ENCODE measurements at places on chromosomes 6 and 20.

- DNase-seq: no peak
Measured at GRCh38 chr6:81984599-81984998, 232.1 kb upstream of the TENT5A start.

DNA sequence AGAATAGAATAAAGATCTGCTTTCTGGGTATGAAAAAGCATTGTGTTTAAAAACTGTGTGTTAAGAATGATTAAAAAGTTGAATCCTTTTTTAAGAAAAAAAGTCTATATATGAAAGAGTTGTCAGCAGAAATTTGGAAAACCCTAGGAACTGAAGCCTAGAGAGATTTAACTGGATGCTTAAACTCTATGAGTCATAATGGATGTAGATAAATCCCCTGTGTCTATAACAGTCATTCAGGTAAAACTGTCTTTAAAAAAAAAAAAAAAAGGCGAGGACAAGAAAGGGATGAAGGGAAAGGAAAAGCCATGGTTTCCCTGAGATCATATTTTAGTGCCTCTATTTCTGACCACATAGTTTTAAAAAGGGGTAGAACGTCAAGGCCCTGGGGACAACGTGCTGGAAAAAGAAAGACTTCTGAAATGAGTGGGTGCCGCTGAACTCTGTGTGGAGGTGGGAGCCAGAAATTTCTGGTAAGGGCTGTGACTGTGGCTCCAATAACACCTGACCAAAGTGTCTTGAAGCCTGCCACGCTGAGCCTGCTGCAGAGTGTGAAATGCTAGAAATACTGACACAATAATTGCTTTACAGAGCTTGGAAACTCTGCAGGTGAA lies 302.6 kb upstream of the ARID1B start:
- DNase-seq: no peak

DNA sequence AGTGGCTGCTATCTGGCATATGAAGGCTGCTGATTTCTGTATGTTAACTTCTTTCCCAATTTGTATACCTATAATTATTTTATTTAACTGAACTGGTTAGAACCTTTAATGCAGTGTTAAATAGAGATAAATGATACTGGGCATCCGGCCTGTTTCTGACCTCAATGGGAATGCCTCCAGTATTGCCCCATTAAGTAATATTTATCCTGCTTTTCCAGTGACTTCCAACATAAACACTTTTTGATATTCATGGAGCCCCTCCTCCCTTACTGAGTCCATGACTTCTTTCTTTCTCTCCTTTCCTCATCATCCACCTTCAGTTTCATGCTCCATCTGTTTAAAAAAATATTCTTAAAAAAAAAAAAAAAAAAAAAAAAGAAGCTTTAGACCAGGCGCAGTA lies 8.8 kb downstream of the TRIM27 start:
- DNase-seq: no peak

- DNase-seq: peak; percentile 71
Measured at GRCh38 chr6:11092668-11093375, 812 bp upstream of the SMIM13 start.

DNA sequence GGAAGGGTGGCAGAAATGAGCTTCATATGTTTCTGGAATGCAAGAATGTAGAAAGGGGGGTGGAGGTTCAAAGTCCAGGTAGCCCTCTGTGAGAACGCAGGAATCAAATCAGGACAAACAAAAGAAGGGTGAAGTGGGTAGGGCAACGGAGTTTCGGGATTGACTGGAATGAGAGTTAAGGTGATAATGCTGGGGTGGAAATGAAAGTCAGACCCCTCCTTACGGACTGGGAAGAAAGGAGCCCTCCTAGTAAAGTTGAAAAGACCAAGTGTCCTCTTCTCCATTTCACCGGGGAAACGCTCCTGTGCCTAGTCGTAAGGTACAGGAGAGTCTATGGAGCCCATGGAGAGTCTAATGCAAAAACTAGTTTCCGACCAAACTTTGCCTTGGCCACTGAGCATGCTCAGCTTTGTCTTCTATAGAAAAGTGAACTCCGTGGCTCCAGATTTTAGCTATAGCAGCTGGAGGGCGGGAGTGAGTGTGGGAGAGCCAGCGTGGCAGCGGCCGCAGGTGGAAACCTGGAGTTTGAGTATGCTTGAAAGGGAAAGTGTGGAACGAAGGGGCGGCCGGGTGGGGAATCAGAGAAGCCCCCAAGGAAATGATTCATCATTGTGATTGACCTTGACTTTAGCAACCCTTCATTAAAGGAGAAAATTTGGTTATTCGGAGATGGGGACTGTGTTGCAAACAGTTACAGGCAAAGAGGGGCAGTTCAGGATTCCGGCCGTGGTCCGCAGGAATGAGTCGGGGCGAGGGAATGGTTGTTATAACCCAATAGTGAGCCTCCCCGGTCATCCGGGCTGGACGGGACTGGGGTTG lies 1.3 kb upstream of the LRRC1 start:
- DNase-seq: peak; percentile 42

- no peak for DNase-seq
Measured at GRCh38 chr20:2602046-2602735, 50.2 kb upstream of the NOP56 start.

DNA sequence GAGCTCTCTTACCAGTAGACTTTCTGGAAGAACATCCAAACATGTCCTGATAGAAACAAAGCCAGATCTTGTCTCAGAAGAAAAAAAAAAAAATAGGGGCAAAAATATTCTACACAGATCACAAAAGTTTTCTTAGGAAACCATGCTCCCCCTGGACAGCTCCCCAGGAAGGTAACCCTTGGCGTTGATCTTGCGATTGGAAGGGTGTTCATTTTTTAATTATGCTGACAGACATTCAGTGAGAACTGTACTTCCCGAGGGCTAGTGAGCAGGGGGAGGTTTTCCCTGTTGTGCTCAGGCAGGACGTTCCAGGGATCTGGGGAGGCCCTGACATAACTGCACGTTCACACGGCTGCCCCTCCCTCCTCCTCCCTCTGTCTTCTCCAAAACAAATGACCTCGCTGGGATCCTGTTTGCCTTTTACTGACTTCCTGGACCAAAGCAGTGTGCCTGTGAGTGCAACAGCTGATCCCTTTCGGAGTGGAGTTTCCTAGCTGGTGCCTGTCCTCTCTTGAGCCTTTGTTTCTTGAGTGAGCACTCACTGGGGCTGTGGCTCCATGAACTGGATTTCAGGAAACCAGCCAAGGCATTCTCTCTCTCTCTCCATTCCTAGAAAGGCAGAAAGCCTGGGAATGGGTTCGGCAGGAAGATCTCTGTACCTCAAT lies 46.7 kb downstream of the MARCKS start:
- no peak for DNase-seq

DNA sequence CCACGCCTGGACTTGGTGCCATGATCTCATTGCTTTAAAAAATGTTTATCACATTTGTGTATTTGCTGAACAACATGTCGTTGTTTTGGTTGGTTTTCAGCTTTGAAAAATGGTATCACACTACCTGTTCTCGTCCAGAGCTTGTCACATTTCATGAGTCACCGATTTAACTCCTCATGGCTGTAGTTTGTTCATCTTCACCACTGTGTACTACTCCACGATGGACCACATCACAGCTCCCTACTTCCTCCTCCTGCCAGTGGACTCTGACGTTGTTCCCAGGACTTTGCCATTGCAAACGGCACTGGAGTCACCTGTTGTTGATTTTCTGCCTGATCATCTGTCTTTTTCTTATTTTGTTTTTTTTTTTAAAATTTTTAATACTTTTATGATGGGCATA lies 157.7 kb downstream of the ERMARD start:
- DNase-seq: no peak

- DNase-seq: no peak
Measured at GRCh38 chr20:23509247-23509913, 18.5 kb downstream of the CST8 start.

Measured in NCI-H2081 (cell line).